ENCODE measurements at places on chromosomes 12 and 14.

- DNase-seq = no peak
These were observed 292.3 kb upstream of the E2F7 start for GRCh38 chr12:77357655-77358054.

- no peak for DNase-seq
These were observed 9.9 kb downstream of the ATG14 start for GRCh38 chr14:55401751-55402150.

- no peak for DNase-seq
These were observed 816.2 kb downstream of the DIO2 start for GRCh38 chr14:79395061-79395460.

DNA sequence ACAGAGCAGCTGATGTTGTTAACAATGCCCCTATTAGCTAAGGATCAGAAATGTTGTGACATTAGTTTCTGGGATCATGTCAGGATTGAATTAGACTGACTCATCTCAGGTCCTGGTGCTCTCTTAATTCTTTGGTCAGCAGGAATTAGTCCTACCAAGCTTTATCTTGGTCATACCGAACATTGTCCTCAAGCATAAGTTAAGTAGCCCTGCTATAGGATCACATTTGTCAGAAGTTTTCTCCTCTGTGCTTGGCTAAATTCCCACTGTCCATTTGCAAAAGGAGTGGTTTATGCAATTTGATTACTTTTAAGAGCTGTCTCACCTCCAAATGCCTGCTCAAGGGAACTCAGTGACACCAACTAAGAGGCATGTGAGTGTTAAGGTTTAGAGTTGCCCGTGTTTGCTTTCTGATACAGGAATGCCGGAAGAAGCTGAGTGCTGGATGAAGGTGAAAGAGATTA lies 48.4 kb upstream of the IFNG-AS1 start:
- DNase-seq = no peak

GRCh38 chr14:52031781-52032180 lies 37.1 kb downstream of the NID2 start:
- no peak for DNase-seq

- no peak for DNase-seq
These were observed 207.7 kb downstream of the BCAT1 start for GRCh38 chr12:24741216-24741615.

DNA sequence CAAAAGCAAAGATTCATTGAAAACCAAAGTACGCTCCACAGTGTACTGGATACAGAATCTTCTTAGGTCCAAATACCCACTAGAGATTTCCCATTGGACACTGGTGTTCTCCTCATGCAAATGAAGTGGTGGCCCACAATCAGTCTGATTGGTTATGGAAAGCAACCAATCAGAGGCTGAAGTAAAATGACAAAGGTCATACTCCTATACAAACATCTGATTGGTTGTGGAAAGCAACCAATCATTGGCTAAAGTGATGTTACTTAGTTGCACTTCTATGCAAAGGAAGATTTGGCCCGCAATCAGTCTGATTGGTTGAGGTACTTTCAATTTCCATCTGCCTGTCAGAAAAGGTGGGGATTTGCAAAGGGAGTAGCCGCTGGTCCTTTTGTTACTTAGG lies 1.3 kb upstream of the WASHC3 start:
- peak; percentile 9 for DNase-seq

DNA sequence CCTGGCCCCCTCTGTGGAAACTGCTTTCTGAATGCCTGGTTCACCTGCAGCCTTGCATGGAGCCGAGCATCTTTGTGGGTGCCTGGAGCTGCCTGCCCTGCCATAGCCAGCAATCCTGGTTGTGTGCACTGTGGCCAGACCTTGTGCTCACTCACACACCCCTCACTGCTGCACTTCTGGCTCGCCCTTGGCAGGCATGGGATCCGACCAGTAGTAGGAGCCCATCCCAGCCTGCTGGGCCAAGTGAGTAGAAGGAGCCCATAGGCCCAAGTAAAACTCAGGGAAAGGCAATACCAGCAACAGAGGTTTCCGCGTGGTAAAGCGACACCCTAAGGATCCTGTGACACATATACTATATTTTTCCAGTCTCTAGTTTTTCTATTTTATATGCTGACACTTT lies 270.0 kb upstream of the NAV3 start:
- DNase-seq = no peak

DNA sequence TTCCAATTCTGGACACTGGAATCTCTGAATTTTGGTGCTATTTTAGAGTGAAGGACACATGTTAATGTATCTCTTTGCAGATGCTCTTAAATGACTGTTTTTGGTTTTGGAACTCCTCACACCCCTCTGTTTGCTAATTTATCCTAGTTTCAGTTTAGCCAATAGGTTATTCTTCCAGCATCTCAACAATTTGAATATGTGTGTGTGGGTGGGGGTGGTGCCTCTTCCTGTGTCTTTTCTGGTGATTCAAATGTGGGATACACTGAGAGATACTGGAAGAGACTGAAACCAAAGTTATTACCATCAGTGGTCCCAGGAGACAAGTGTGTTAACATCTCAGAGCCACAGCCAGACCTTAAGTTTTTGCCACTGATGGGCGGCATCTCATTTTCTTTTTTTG lies 1317.4 kb upstream of the TMEM132C start:
- DNase-seq = no peak

DNA sequence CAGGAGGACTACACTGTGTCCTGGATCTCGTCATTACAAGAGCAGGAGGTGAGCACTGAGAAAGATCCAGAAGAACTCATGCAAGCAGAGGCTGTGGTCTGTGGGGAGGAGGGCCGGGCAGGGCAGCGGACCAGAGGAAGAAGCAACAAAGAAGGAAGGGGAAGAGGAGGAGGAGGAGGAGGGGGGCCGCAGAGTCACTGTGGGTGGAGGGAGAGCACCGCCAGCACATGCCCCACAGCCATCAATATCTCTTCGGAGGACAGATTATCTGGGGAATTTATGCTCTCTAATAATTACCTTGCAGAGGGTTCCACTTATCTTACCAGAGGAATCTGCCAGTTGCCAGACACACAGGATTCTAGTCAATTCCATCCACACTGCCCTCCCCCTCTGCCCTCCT lies 105.6 kb downstream of the DPF3 start:
- DNase-seq = no peak

DNA sequence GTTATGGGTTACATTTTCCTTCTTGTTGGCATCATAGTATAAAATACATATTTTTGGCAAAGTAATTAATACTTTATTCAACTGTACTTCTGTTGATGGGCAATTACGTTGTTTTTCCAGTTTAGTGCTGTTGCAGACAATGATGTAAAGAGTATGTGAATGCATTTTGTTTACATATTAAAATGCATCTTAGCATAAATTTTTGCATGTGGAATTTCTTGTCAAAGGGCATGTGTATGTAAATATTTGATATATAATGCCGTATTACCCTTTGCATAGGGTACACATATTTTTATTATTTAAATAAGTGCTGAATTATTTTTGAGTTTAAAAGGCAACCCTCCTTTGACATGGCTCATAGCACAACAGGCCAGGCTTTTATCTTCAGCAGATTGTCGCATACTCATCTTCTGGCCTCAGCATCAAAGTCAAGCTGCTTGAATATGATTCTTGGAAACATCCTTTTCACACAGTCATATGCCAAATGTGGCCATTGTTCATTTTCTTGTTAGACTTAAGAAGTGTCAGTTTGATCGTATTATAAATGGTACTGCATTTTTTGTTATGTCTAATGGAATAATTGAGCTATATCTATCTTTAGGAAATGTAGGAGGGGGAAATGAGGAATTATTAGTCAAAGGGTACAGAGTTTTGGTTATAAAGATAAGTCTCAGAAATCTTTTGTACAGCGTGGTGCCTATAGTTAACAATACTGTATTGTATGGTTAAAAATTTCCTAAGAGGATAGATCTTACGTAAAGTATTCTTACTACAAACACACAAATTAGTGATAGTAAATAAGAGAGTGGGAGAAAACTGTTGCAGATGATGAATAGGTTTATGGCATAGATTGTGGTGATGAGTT lies 138.5 kb downstream of the FUT8 start:
- no peak for DNase-seq

DNA sequence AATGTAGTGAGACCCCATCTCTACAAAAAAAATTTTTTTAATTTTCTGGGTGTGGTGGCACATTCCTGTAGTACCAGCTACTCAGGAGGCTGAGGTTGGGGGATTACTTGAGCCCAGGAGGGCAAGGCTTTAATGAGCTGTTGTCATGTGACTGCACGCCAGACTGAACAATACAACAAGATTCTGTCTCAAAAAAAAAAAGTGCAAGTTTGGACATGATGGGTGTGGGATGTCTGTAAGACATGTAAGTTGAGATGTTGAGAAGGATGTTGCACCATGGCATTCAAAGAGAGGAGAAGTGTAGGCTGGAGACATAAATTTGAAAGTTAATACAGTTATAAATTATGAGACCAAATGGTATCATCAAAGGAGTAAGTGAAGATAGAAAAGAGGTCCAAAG lies 23.5 kb downstream of the YEATS4 start:
- DNase-seq = no peak

GRCh38 chr12:11693601-11694000 lies 44.1 kb downstream of the ETV6 start:
- DNase-seq = no peak

GRCh38 chr12:130121226-130122000 lies 40.9 kb upstream of the FZD10 start:
- DNase-seq = no peak

- no peak for DNase-seq
These were observed 298.1 kb upstream of the RTL1 start for GRCh38 chr14:101201535-101202151.

DNA sequence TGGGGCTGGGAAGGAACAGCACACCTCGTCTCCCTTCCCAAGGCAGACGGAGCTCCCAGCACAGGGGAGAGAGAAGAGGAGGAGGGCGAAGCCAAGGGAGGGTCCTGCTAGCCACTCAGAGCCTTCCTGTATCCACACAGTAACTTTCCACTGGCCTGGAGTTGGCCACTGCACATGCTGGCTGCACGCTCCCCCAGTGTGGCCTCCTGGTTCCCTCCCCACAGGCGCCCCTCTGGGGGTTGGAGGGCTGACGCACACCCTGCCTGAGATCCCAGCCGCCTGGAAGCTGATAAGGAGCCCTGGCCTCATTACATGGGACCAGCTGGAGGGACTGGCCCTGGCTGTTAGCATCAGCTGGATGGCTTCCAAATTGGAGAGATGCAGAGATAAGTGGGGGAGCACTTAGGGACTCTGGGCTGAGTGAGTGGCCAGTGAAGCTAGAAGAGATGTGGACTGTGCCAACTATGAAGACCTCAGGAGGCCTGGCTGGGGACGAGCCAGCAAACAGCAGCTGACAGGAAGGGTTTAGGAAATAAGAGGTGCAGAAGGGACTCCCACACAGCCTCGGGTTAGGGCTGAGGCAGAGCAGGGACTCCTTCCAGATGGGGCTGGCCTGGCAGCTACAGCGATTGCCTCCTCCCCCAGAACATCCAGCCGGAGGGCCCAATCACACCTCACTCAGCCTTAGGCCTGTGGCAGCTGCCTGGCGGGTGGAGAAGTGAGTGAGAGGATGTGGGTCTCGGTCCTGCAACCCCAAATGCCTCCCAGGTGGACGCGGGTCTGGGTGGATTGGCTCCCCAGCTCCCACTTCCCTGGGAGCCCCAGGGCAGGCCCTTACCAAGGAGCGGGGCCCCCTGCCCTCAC lies 26.3 kb upstream of the BCDIN3D start:
- no peak for DNase-seq

GRCh38 chr12:2344885-2345284 lies 292.1 kb downstream of the CACNA1C start:
- no peak for DNase-seq

DNA sequence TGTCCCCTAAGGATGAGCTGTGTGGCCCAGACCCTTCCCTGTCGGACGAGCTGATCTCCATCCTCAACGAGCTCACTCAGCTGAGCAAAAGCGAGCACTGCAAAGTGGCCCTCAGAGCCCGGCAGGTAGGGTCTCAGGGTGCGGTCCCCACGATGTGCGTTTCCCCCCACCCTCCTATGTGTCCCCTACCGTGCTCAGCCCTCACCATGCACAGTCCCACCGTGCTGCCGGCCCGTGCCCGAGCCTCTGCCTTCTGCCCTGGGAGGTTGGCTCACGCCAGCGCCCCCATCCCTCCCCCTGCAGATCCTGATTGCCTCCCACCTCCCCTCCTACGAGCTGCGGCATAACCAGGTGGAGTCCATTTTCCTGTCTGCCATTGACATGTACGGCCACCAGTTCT lies 86.6 kb downstream of the FOXN4 start:
- DNase-seq = no peak

- no peak for DNase-seq
These were observed 271.6 kb downstream of the FBXL14 start for GRCh38 chr12:1322821-1323220.

DNA sequence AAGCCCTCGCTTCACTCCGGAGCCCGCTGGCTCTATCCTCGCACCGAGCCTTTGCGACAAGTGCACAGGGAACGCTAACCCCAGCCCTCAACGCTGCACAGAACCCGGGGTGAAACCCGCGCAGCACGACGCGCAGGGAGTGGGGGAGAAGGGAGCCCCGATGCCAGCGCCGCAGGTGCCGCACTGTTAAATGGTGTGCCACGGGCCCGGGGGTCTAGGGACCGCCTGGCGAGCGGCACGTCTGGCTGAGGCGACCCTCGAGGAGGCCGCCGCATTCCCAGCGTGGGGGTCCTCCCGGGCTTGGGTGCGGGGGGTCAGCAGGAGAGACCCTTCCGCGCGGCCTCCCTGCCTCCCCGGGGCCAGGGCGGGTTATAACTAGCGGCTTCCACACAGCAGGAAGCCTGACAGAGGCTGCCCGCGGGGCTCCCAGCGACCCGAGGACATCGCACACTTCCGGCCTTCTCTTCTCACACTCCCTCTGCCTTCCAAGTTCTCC lies 23.8 kb upstream of the LRTM2 start:
- DNase-seq = no peak

DNA sequence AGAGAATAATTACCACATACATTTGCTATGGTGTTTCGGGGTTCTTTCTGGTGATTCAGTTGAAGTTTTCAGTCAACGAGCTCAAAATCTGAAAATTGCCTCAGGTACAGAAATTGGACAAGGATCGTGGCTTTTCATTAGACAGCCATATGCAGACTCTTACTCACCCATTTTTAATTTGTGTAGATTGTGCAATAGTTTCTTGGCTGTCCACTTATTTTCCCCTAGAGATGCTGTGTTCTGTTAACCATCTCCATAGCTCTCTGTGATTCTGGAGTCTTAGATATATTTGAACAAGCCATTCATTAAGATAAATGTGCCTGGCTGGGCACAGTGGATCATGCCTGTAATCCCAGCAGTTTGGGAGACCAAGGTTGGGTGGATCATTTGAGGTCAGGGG lies 497.1 kb upstream of the RPL10L start:
- DNase-seq = no peak

GRCh38 chr14:83561261-83561660 lies 1968.7 kb upstream of the FLRT2 start:
- DNase-seq = no peak

DNA sequence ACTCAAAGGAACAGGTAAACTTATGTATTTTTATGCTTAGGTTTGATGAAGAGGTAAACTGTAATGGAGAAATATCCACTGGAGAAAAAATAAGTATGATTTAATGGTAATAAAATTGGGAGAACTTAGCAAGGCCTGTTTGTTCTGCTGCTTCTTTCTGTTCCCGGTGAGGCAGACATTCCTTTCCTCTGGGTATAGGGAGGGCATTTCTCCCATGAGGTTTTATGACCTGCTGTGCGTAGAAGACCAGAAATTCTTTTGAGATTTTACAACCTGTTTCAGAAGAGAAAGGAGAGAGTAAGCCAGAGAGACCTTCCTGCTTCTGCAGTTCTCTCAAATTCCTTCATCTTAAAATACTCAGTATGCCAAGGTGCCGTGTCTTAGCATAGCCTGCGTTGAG lies 139.4 kb upstream of the RMST start:
- DNase-seq = no peak

- no peak for DNase-seq
These were observed 177.3 kb upstream of the BMP4 start for GRCh38 chr14:54133896-54134295.

GRCh38 chr14:86057018-86057667 lies 527.2 kb downstream of the FLRT2 start:
- peak; percentile 20 for DNase-seq

Data from SW 1271 (cell line).